ELF-1 (cell line): ENCODE measurements at places on chromosomes 6 and 20.

GRCh38 chr20:9447182-9447581 lies 67.2 kb upstream of the LAMP5 start:
- no peak for DNase-seq

GRCh38 chr6:166540631-166541331 lies 45.7 kb downstream of the RAMACL start:
- DNase-seq = no peak

DNA sequence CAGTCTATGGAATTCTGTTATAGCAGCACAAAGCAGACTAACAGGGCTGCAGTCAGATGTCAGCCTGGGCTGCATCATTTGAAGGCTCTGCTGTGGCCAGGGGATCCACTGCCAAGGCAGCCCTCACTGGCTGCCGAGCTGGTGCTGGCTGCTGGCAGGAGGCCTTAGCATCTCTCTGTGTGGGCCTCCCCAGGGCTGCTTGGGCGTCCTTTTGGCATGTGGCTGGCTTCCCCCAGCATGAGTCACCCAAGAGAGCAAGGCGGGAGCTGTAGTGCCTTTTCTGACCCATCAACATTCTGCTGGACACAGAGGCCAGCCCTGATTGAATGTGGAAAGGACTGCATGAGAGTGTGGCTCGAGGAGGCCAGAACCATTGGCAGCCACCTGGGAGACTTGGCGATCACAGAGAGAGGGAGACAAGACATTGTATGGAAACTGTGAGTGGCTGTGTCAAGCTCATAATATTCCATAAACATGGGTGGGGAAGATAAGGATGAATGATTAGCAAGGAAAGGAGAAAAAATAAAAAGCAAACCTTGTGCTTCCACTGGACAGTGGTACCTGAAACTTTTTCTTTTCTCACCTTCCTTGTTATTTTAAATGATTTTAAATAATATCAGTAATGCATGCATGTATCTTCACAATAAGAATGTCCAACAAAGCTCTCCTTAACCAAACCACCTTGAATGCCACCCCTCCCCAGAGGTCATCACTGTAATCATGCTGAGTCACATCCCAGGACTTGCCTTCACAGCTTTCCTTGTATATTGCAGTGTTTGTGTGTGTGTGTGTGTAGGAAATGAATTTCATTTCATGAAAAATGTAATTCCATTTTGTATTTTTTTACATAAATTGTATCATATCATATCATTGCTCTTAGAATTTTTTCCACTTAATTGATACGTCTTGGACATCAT lies 55.0 kb upstream of the VSX1 start:
- peak; percentile 14 for DNase-seq

- peak; percentile 24 for DNase-seq
Measured at GRCh38 chr20:24949756-24950127, 673 bp downstream of the CST7 start.

DNA sequence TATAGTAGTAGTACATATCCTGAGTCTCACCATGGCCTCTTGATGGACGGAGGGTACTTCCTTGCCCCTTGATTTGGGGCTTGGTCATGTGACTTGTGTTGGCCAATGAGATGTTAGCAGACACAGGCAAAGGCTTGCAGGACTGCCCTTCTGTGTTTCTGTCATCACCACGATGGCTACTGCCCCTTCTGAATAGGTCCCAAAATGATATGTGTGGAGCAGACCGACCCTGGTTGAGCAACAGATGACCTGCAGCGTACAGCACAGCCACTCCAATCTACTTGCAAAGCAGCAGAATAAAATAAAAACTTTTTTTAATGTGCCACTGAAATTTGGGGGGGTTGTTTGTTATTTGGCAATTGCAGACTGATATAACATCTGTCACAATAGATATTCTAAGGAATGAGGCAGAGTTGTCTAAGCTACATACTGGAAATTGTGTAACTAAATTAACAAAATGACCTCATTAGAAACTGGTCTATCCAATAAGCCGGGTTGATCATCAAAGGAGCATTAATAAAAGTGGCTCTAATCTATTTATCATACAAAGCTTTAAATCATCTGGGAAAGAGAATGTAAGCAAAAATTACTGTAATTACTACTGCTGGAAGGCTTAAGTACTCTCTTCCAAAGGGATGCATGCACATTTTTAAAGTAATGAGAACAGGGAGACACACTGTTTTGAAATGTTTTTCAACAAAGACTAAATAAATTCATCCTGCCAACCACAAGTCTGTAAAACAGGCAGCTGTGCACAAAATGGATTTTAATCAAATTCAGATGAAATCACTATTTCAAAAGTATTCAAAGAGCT lies 209.5 kb downstream of the KIF16B start:
- no peak for DNase-seq

- no peak for DNase-seq
Measured at GRCh38 chr6:17250237-17250636, 30.9 kb upstream of the RBM24 start.

DNA sequence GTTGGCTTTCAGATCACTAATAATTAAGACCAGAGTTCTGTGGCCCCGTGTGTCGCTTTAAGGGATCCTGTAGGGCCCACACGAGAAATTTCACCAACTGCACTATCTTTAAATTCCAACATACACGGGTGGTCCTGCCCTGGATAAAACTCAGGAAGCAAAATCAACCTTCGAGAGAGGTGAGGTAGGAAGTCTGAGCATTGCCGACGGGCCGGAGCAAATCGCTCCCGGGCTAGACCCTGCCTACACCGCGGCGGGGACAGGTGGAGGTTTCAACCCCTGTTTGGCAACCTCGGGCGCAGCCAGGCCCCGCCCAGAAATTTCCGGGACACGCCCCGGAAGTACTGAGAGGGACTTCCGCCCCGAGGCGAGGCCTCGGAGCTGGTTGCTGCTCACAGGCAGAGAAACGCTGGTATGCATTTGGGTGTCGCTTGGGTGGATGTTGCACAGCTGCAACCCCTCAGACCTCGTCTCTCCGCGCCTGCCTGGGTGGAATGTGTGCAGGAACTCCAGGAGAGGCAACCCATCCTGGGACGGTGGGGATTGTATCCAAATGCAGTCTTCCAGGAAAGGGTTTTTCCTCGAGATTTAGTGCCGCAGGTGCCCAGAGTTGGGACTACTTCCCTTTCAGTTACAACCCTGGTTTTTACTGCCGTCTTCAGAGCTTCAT lies 19.9 kb downstream of the ZKSCAN8 start:
- peak; percentile 93 for DNase-seq

GRCh38 chr6:85015396-85015990 lies 251.1 kb upstream of the TBX18 start:
- peak; percentile 73 for DNase-seq

DNA sequence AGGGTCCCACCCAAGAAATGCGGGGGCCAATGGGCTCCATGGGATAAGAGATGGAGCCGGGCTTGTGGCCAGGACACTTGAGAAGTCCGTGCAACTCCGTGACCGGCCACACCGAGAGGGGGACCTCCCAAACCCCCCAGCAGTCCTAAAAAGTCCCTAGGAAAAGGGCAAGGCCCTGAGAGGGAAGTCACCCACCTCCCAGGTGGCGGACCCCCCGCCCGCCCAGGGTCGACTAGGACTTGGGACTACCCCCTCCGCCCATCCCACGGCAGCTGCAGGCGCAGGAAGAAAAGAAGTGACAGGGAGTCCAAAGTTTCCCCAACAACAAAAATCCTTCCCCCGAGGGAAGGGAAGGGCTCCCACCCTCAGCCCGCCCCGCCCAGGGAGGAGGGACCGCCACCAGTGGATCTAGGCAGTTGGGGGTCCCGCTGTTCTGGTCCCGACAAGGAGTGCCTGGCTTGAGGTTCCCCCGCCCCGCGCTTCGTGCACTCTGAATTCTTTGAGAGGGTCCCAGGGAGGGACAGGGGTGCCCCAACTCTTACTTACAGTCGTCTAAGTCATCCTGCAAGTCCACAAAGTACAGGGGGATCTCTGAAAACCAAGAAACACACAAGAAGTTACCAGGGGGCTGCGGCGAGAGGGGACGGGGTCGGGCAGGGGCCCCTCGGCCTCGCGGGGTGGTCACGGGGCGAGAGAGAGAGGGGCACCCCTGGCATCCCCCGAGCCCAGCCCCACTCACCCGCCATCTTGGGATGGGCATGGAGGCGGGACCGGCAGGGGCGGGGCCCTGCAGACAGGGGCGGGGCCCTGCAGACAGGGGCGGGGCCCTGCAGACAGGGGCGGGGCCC lies 611 bp upstream of the RAB22A start:
- peak; percentile 50 for DNase-seq

GRCh38 chr6:148625609-148626008 lies 121.2 kb upstream of the UST start:
- DNase-seq = no peak
